ENCODE measurements at places on chromosomes 12 and 14. TPM values are rescaled to one million over a fixed set of nuclear protein-coding genes. Genes with fewer than 3 reads are reported as not detected.
A peak's percentile ranks its signal among the peaks of the same experiment; 100 is the strongest.

Gene SERPINA3
- total RNA-seq, result 1.3 TPM

Gene ERBB3
- 3.8 TPM for total RNA-seq

GRCh38 chr14:38074081-38074480 lies 133.6 kb upstream of the SSTR1 start:
- no peaks in the 10 kb centered on the region for H3K36me3 ChIP-seq
- no peak overlapping the region for H3K4me3 ChIP-seq
- H3K4me1 ChIP-seq, result no peaks in the 10 kb centered on the region
- no peak for DNase-seq
- no peaks in the 10 kb centered on the region for H3K27me3 ChIP-seq

Gene CLEC4C
- not detected for total RNA-seq

DNA sequence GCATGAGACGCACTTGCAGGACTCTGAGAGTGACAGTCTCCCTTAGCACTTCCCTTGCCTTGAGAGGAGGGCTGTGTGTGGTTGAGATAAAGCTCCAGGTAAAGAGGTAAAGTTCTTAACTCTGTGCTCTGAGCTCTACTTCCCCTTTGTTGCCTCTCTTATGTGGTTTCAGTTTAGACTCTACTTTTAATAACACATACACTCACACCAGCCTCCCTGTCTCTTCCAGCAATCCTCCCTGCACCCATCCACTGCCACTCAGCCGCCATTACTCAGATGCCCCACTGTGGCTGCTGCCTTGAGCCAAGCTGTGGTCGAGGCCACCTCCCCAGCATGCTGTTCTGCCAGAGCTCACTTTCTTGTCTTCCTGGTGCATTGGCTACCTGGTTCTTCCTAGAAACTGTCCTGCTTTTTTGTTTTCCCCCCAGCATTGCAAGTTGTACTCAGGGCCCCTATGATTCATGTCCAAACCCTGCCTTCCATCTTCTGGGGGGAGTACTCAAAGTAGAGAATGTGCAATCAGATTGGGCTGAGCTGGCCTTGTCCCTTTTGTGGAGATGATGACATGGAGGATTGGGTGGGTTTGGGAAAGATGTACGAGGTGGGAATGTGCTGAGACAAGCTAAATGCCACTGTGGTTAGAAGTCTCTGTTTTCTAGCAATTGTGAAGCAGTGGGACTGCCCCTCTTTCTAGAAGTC lies 115.5 kb upstream of the PARP11 start:
- no peak overlapping the region for H3K27ac ChIP-seq
- no peaks in the 10 kb centered on the region for H3K4me1 ChIP-seq
- no peak overlapping the region for H3K4me3 ChIP-seq

Gene ITGA7
- 26.5 TPM for total RNA-seq

DNA sequence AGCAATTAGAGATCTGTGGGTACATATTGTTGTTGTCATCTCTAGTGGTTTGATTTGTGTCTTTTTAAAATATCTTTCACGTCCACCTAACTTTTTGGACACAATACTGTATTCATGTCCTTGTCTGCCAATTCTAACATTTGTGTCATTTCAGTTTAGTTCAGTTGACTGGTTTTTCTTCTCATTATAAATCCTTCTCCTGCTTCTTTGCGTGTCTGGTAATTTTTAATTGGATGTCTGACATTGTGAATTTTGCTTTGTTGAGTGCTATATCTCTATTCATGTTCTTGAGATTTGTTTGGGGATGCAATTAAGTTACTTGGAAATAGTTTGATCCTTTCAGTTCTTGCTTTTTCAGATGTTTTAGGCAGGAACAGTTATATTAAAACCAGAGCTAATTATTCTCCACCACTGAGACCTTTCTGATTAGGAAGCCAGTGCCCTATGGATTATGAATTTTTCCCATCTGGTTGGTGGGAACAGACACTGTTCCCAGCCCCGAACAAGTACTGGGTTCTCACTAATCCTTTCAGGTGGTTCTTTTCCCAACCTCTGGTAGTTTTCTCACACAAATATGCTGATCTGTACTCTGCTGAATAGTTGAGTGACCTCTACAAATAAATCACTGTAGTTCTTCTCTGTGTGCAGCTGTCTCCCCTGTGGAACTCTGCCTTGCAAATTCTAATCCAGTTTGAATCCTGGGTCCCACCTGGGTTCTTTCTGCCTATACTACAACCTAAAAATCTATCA lies 91.1 kb upstream of the DYNC1H1 start:
- H3K36me3 ChIP-seq, result no peaks in the 10 kb centered on the region
- no peak for DNase-seq
- H3K4me3 ChIP-seq, result no peak overlapping the region
- peaks cover 6% of the 10 kb centered on the region for H3K4me1 ChIP-seq

- peak; percentile 14 for DNase-seq
- H3K27me3 ChIP-seq, result no peaks in the 10 kb centered on the region
- no peaks in the 10 kb centered on the region for H3K4me1 ChIP-seq
- H3K36me3 ChIP-seq, result no peaks in the 10 kb centered on the region
- no peak overlapping the region for H3K4me3 ChIP-seq
Observed at GRCh38 chr12:119229837-119230236, 51.1 kb downstream of the HSPB8 start.

Gene KRT75
- total RNA-seq, result not detected

Gene VRTN
- 0.14 TPM for total RNA-seq

Gene TAS2R14
- 1.7 TPM for total RNA-seq

- no peak for DNase-seq
- no peak overlapping the region for H3K27ac ChIP-seq
- no peaks in the 10 kb centered on the region for H3K36me3 ChIP-seq
- no peak overlapping the region for H3K4me3 ChIP-seq
- H3K27me3 ChIP-seq, result no peaks in the 10 kb centered on the region
Observed at GRCh38 chr12:92530706-92531105, 172.1 kb upstream of the PLEKHG7 start.

Gene TOMM20L
- total RNA-seq, result not detected

All from astrocyte (in vitro differentiated cells and primary cell).